Right ventricle myocardium superior (tissue), 1 donor: ENCODE measurements at places on chromosomes 2 and 18. TPM values are rescaled to one million over a fixed set of nuclear protein-coding genes. Genes with fewer than 3 reads are reported as not detected.

The ICOS gene
- not detected for total RNA-seq

The CERKL gene
- total RNA-seq: not detected

The DNER gene
- total RNA-seq: 2.3 TPM

The ABCB11 gene
- total RNA-seq: 0.13 TPM

The SLC16A14 gene
- total RNA-seq: 3.0 TPM
